ENCODE measurements at places on chromosomes 11 and 22.

DNA sequence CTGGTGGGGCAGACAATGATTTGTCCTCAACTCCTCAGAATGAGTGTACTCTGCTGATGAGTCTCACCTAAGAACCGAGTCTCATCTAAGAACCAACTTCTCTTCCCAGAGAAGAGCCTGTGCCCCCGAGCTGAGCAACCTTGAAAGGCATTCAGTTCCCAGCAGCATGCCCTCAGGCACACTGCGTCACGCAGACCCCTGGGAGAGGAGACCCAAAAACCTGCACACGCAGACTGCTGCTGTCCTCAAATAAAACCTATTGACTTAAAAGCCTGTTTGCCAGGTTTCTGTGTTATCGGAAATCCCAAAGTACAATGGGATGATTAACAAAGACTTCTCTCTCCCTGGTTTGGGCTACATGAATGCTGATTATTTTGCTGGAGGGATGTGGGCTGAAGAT is 121.2 kb downstream of the C11orf58 start:
- DNase-seq, result no peak

DNA sequence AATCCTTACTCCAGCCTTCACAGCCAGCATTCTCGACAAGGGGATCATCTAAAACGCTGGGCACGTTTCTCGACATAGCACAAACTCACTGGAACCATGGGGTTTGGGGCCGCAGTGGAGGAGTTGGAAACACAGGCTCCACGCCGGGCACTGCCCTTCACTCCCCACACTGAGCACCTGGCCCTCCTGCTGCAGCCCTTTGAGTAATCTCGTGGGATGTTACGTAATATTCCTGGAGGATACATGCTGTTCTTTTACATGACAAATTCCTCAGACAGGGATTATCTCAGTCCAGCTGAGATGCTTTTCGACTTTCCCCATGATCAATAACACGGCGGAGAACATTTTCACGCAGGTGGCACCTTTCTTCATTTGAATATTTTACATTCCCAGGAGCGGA is 408.0 kb downstream of the SHANK2 start:
- DNase-seq, result no peak

- no peak for DNase-seq
Measured at GRCh38 chr11:86658534-86658933, 13.9 kb downstream of the ME3 start.

GRCh38 chr11:35432464-35432863 is 13.1 kb upstream of the SLC1A2 start:
- DNase-seq, result no peak

- DNase-seq, result no peak
Measured at GRCh38 chr11:125916683-125917347, 12.5 kb downstream of the DDX25 start.

DNA sequence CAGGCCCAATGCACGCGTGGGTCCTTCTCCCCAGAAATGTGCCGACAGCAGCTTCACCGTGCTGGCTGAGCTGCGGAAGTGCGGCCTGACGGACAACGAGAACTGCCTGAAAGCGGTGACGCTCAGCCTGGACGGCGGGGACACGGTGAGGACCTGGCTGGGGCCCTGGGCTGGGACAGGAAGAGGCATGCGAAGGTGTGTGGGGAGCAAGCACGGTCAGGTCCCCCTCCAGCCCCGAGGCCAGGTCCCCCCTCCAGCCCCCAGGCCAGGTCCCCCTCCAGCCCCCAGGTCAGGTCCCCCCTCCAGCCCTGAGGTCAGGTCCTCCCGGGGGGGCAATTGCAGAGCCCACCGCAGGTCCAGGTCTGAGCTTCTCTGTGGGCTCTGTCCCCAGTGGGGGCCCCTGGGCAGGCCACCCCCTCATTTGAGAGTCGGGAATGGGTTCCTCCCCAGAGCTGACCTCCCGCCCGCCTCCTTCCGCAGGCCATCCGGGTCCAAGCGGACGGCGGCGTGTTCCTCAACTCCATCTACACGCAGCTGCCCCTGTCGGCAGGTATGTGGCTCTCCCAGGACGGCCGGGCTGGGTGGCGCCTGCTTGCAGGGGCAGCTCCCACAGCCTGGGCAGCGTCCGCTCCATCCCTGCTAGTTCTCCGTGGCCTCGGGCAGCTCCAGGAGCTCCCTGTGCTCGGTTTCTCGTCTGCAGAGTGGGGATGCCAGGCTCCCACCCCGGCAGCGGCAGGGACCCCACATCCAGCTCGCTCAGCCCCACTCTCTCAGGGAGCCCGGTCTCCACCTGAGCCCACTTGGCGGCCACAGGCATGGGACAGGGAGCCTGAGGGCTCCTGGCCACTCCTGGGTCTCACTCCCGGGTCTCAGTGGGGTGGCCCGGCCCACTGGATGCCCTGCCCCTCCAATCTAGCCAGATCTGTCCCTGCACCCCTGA is 7.9 kb downstream of the MUC5B start:
- DNase-seq, result no peak

DNA sequence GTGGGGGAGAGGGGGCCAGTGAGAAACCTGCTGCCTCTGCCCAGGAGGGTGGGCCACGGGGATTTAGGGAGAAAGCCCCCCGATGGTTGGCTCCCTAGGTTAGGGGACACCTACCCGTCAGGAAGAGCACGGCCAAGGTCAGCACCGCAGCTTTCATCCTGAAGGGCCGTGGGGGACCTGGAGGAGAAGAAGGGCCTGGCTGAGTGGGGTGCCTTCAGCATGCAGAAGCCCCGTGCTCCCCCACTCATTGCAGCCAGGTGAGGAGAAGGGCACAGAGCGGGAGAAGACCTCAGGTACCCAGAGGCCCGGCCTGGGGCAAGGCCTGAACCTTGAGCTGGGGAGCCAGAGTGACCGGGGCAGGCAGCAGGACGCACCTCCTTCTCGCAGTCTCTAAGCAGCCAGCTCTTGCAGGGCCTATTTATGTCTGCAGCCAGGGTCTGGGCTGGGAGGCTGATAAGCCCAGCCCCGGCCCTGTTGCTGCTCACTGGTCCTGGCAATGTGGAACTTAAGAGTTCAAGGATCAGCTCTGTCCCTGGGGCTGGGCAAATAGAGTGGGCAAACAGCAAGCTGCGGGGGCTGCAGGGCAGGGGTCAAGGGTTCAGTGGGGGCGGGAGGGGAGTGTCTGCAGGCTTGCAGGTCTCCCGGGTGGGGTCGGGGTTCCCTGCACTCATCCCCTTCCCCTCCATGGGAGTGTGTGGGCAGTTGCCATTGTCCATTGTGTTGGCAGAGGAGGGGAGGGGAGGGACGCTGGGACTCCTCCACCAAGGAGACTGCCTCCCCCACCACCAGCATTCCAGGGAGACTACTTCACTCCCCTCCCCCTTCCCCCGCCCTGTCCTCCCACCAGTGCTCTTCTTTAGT is at the start of gene APOA1:
Gene APOA1 (minus strand): TSS at position 392 of the 861 bp plus-strand sequence. CDS start 235 bp downstream, at position 157.
- no peak for DNase-seq

DNA sequence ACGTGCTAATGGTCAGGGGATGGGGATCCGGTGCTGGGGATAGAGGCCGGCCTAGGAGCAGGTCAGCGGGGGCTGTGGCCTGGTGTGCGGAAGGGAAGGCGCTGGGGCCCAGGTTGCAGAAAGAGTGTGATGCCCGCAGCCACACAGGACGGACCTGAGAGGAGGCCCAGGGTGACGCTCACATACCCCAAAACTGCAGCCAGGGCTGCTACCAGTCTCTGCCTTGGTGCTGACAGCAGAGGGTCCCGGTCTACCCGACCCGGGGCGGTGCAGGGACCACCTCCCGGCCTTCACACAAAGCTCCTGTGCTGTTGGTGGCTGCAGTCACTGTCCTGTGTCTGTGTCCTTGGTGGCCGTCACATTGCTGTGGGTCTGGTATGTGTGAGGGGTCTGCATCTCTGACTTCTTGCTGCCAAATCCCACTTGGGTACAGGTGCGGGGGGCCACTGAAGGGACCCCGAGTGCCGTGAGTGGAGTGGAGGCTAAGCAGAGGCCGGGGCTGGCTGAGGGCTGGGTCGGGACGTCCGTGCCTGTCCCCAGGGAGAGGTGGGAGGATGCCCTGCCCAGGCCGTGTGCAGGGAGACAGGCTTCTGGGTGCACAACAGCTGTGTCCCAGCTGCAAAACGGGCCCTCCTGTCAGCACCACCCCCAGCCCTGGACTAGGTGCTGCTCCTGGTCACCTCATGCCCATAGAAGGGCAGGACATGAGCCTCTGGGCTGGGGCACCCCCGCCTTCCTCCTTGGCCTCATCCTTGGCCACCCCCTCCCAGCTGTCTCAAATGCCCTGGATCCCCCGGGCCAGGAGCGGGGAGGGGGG is 1.5 kb downstream of the LSP1 start:
- no peak for DNase-seq
